ENCODE measurements at places on chromosomes 6 and 20.
A peak's percentile ranks its signal among the peaks of the same experiment; 100 is the strongest.

DNA sequence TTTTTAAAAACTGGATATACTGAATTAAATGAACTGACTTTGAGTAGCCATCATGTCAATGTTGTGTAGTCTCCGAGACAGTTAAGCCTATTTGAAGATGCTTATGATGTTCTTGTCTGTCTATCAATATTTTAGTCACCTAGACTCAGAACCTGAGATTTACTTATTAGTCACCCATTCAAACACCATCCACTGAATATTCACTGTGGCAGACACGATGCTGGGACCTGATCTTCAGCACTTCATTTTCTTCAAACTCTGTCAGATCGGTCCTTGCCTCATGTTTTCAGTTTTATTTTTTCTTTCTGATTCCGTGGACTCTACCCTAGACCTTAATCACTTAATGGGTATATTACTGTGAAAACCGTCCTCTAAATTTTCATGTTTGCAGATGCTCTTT is 123.7 kb upstream of the MCHR2 start:
- DNase-seq = no peak

DNA sequence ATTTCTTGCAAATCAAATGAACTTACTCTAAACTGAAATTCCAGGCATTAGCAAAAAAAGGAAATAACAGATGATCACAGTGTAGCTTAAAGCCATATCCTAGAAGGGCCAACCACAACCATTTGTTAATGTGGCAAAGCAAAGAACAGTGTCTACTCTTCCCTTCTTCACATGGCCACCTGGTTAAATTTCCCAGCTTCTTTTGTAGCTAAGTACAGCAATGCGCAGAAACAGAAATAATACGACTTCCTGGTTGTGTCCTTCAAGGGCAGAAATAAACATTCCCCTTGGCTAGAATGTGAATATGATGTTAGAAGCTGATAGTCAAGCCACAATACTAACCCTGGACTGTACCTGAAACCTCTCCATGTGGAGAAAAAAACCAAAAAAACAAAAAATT is 9.6 kb downstream of the SNX3 start:
- DNase-seq = no peak

- no peak for DNase-seq
Measured at GRCh38 chr20:16664020-16664419, 65.8 kb upstream of the SNRPB2 start.

GRCh38 chr6:33171016-33171879 is 21.0 kb downstream of the COL11A2 start:
- no peak for DNase-seq

GRCh38 chr20:17640146-17640874 is 41.7 kb downstream of the RRBP1 start:
- no peak for DNase-seq

DNA sequence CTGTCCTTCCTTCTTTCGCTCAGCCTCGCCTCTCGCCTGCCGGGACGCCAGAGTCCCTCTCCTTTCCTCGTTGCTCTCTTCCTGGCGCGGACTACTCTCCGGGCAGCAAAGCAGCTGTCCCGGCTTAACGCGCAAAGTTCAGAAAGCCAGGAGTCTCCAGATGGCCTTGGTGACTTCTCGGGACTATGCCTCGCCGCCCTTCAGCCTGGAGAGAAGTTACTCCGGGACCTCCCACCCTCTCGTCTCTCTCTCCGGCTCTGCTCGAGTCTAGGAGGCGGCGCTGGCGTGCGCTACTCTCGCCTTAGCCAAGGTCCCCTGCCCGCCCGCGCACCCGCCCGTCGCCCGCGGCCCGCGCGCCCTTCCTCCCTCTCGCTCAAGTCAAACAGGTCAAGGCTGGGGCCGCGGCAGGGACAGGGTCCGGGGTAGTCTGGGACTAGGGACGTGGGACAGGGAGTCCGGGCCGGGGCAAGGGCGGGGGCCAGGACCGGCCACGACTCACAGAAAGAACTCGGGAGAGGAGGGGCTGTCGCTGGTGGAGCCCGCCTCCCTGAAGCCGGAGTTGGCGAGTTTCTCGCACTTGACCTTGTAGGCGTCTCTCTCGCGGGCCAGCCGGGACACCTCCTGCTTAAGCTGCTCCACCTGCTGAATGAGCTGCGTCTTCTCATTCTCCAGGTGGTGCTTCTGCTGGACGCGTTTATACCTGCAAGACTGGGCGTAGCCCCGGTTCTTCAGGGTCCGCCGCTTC is 1.5 kb downstream of the MAFB start:
- DNase-seq = no peak

- DNase-seq = no peak
Measured at GRCh38 chr6:122649701-122650100, 39.5 kb downstream of the PKIB start.

GRCh38 chr20:43893930-43894329 is 20.7 kb upstream of the TOX2 start:
- DNase-seq = no peak

- no peak for DNase-seq
Measured at GRCh38 chr20:60100780-60101179, 142.6 kb downstream of the CDH26 start.

- no peak for DNase-seq
Measured at GRCh38 chr20:41185013-41185757, 47.8 kb downstream of the PLCG1 start.

GRCh38 chr6:160036331-160036695 is 67.4 kb downstream of the IGF2R start:
- DNase-seq = no peak

- DNase-seq = no peak
Measured at GRCh38 chr6:121912905-121913304, 477.5 kb downstream of the GJA1 start.

GRCh38 chr6:41976794-41977484 is 35.3 kb upstream of the CCND3 start:
- DNase-seq = no peak

- no peak for DNase-seq
Measured at GRCh38 chr6:71892641-71893040, 6.3 kb downstream of the RIMS1 start.

DNA sequence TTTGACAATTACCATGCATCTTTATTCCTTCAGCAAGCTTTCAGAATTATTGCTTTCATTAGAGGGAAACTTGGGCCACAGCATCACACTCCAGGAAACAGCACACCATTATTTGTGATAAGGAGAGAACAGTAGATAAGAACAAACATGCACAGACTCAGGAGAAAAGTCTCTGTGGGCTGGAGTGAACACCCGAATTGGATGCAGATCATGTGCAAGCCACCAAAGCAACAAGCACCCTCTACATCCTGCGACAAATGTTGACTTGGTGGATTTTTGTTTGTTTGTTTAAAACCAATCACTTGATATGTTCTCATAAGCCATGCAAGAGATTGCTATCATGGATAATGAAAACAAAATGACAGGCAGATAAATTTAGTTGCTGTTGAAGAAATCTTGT is 67.7 kb upstream of the ZFP64 start:
- DNase-seq = no peak

DNA sequence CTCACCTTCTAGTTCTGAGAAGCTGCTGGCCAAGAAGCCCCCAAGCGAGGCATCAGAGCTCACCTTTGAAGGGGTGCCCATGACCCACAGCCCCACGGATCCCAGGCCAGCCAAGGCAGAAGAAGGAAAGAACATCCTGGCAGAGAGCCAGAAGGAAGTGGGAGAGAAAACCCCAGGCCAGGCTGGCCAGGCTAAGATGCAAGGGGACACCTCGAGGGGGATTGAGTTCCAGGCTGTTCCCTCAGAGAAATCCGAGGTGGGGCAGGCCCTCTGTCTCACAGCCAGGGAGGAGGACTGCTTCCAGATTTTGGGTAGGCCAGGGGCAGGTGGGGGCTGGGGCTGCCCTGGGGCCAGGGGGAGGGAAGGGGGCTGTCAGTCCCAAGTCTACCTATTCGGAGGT is 2.3 kb downstream of the MYLK2 start:
- DNase-seq = no peak

- no peak for DNase-seq
Measured at GRCh38 chr6:52549428-52549827, 27.4 kb downstream of the TRAM2 start.

DNA sequence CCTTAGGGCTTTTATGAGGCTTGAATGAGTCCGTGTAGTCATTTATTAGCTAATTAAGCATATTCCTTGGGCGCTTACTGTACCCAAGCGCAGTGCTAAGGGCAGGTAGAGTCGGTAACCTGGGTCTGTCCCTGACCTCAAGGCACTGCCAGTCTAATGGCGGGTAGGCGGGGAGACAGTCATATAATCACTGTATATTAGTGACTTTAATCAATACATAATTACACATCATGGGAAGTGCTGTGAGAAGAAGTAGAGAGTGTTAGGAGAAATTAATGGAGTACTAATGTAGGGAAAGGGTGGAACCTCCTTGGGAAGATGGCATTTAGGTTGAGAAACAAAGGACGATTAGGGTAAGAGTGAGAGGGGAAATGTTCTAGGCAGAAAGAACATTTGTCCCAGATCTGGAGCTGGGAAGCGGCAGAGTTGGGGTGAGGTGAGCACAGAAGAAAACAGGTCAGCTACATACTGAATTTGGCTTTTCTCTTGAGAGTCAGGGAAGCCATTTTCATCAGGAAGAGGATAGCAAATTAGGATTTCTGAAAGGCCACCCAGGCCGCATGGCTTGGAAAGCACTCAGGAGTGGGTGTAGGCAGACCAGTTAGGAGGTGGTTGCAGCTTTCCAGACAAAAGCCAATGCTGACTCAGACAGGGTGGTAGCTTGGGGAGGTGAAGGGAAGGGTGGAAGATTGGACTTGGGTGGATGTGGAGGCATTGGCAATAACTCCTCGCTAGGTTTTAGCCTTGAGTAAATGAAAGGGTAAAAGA is 954 bp upstream of the BLCAP start:
- no peak for DNase-seq

GRCh38 chr20:59598625-59599310 is 5.6 kb upstream of the PHACTR3 start:
- DNase-seq = peak; percentile 4

- DNase-seq = no peak
Measured at GRCh38 chr20:36778831-36779655, 5.5 kb upstream of the DSN1 start.

DNA sequence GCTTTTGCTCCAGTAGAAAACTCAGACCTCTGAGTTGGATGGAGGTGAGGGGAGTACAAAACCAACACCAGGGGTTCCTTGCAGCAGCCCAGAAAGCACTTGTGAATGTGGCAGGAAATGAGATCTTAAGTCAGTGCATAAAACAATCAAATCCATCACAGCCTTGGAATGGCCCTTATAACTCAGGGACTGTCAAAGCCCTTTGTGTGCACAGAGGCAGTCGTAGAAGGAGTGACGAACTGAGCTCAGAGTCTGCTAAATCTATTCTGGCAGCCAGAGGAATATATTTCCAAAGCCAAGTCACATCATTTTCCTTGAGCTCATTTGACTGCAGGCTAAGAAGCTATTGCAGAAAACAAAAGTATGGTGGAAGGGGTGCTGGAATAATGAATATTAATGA is 676.6 kb downstream of the DHX35 start:
- DNase-seq = no peak

- no peak for DNase-seq
Measured at GRCh38 chr20:7722564-7722963, 217.7 kb downstream of the HAO1 start.

DNA sequence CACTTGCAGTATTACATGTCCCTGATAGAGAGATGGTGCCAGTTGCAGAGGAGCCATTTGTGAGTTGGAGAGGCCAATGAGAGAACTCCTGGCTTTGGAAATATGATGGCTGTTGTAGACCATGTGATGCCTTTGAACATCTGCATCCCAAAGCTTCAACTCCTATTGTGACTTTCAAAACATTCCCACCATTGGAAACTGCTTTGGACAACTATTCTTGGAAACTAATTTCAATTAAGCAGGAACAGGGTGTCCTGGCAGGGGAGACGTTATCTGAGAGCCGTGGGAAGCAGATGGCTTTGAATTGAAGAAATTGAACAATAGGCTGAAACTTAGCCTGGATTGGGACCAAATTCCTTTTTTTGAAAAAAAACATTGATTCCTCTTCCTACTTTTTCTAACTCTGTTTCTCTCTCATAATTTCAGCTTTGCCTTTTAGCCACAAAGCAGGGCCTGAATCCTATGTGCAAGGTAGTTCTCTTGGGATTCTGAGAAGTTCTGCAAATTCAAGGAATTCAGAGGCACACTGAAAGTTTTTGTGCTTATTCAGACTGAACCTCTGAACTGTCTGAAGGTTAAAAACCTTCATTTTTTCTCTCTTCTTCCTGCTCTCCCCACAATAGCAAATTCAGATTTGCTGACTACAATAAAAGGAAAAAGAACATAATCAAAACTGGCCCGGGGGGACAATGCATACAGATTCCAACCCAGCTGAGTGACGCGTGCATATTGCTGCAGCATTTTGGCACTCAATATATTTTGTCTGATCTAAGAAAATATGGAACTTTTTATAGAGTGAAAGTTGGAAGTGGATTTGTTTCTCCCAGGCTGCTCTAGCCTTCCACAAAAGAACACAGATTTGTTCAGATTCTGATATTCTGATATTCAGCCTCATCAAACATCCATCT is 720.4 kb upstream of the CHD6 start:
- DNase-seq = no peak

- no peak for DNase-seq
Measured at GRCh38 chr6:23656255-23657194, 469.5 kb upstream of the NRSN1 start.

DNA sequence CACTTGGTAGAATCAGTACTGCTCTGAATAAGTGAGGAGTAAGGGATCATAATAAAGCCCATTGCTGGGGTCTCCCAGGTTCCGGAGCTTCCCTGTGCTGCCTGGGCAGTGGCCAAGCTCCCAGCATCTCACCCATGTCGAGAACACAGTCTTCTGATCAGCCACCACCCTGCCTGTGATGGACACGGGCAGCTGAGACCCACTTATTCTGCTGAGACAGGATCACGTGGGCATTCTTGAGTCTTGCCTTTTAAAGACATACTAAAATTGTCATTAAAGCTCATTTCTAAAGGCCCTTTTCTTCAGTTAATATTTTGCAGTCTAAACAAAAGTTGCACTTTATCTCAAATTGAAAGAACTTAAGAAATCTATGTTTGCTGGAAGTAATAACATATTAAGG is 42.7 kb upstream of the SLC22A2 start:
- no peak for DNase-seq

DNA sequence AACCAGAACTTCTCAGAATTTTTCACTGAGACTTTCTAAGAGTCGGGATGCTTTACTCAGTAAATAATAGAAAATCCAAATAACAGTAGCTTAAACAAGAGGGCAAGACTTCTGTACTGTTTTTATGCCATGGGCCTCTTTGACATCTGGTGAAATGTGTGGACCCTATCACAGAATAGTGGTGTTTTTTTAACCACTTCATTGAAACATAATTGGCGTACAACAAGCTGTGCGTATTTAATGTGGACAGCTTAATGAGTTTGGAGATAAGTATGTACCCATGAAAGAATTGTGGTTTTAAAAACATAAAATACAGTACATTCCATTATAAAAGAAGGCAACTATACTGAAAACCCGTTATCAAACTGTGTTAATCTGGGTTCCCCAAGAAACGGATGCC is 37.7 kb downstream of the PDRG1 start:
- no peak for DNase-seq

GRCh38 chr6:29399525-29399924 is 4.1 kb downstream of the OR12D2 start:
- DNase-seq = no peak
